SK-N-MC (cell line): ENCODE measurements at places on chromosomes 7 and 10.

DNA sequence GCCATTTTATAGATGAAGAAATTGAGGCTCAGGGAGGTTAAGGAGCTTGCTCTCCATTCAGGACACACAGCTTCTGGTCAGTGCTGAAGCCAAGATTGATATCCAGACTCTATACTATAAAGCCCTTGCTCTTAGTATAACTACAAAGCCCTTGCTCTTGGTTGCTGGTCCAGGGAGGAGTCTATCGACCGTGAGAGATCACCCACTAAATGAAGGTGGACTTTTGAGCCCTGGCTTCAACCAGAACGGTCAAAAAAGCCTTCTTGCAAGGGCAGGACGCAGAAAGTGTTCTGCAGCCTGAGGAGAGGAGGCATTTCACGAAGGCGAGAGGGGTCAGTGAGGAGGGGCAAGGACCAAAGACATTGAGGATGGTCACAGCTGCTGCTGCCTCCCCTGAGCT is 176.3 kb downstream of the CYP26A1 start:
- no peak for DNase-seq

DNA sequence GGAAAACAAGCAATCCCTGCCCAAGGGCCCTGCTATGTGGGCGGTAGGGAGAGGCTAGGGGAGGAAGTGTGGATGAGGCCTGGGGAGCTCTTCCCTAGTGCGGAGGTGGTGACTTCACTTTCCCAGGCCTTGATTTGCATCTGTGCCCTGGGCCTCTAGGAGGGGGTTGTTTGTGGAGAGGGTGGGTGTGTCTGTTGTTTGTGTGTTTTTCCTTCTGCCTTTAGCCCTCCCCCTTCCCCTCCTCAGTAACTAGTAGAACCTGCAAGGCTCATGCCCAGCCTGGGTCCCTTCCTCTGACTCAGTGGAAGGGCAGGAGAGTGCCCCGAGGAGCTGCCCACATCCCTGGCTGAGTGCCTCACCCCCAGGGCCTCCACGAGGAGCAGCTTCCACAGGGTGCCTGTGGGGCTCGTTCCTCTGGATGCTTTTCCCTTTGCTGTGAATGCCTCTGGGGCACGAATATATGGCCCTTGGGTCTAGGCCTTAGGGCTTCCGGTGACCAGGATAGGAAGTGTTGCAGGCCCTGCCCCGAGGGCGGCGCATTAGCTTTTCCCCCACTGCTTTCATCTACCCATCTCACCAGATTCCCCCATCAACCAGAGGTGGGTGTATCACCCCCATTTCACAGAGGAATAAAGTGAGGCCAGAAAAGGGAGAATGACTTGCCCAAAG is 89.4 kb upstream of the DUSP5 start:
- no peak for DNase-seq

DNA sequence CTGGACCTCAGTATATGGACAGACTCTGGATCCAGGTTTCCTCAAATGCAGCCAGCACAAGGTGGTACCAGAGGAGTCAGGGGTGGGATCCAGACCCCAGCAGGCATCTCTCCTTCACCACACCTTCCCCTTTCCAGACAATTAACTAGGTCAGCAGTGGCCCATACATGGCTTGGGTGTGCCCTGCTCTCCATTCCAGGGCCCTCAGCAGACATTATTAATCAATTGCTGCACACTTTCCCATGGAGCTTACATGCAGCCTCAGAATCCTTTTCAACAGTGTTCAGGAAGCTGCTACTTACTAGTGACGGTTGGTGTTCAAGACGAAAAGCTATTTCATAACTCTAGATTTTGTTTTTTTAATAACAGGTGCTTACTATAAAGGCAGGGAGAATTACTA is 6.0 kb downstream of the COL13A1 start:
- DNase-seq, result no peak

GRCh38 chr7:159172400-159172799 is 27.7 kb upstream of the VIPR2 start:
- DNase-seq, result no peak

- DNase-seq, result no peak
Measured at GRCh38 chr7:104934665-104935064, 79.3 kb upstream of the KMT2E start.

GRCh38 chr10:103792547-103792946 is 62.8 kb downstream of the SH3PXD2A start:
- no peak for DNase-seq

DNA sequence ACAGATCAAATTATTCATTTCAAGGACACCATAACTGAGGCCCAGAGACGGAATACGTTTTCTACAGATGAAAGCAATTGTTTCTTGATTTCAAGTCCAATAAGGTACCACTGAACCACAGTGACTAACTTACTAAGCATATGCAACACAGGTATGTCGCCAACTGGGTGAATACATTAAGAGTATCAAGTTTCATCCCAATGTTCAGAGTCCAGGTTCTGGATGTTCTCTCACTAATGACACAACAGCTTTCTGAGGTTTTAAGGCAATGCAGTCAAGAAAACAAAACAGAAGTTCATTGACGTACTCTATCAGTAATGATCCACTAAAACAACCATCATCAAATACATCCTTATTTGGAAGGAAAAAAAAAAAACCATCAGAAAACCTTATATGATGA is 35.8 kb downstream of the NSUN6 start:
- DNase-seq, result no peak

DNA sequence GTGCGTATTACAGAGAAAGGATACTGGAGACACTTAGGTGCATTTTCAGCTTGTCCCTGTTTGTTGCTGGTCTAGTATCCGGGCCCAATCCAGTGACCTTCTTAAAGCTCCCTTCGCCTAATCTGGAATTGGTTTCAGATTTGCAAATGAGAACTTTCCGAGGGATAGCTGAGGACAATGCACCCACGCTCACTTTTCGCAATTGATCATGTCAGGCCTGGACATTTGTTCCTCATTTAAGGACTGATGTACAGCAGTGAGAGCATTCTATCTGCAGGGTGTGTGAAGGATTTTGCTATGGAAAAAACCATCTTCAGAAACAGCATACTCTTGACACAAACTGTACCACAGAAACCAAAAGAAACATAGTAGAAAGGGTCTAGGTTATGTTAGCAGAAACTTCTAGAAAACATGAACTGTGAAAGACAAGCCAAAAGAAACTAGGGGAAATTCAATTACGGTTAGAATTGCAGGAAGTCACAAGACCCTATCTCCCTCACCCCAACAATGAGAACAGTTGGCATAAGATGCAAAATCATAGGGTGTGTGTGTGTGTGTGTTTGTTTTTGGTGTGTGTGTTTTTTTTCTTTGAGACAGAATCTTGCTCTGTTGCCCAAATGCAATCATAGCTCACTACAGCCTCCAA is 331.1 kb downstream of the CALN1 start:
- no peak for DNase-seq

DNA sequence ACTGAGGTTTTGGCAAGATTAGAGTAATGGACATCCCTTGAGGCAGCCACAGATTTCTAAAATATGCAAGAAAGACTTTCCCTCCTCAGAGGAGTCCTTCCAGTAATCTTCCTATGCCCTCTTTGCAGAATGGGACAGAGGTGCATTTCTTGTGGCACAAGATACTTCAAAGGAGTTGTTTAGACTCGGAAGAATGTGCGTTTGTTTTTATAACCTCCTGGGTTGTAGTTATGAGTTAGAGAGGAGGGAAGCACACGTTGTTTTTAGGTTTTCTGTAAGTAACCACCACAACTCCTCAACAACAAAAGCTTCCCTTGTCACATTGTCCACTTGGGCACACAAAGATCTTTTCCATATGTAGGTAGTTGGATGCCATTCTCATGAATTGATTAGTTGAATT is 78.1 kb upstream of the GLI3 start:
- no peak for DNase-seq

DNA sequence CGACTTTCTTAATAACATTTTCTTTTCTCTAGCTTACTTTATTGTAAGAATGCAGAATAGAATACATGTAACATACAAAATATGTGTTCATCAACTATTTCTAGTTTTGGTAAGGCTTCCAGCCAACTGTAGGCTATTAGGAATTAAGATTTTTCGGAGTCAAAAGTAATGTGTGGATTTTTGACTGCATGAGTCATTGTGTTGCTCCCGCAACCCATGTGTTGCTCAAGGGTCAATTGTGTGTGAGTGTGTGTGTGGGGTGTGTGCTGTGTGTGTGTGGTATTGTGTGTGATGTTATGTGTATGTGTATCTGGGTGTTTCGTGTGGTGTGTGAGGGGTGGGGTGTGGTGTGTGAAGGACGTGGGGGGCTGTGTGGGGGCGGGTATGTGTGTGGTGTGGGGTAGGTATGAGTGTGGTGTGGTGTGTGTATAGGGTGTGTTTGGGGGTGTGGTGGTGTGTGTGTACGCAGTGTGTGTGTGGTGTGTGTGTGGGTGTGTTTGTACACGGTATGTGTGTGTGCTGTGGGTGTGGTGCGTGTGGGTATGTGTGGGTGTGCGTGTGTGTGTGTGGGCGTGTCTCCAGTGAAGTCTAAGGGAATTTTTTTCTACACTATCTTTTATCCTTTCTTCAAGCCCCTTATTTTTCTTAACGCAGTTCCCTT is 60.5 kb downstream of the RSU1 start:
- no peak for DNase-seq

GRCh38 chr10:77669892-77670291 is 32.3 kb upstream of the KCNMA1 start:
- no peak for DNase-seq

DNA sequence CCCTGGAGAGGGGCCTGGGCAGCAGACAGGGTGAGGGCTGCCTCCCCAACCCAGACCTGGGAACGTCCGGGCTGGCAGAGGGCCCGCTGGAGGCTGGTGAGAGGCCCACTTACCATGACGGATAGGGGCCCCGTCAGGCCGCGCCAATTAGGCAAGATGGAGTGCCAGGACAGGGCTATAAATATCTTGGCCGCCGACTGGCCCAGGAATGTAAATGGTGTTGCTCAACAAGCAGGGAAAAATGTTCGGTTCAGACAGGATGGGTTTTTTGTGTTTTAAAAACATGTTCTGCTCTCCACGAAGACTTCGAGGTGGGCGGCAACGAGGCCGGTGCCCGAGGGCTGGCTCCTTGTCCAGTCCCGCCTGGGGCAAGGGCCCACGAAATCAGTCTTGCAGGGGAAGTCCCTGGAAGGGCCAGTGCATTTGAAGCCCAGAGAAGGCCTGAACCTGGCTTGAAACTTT is 35.8 kb upstream of the ELN start:
- DNase-seq, result no peak

GRCh38 chr10:30639946-30640786 is 10.6 kb upstream of the LYZL2 start:
- no peak for DNase-seq

DNA sequence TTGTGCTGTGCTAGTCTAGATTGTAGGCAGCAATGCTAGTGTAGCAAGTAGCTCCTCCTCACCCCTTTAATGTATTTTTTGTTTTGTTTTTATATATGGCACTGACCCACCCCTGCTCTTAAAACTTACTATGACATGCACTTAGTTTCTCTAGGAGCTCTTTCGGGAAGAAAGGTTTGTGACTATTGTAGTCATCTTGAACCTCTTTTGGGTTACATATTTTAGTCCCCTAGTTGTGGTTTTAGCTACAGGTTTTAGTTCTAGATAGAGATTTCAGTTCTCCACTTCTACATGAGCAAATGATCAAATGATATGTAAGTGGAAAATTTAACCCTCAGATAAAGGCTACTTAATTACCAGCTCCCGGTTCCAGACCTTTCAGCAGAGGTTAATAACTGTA is 14.9 kb downstream of the MINPP1 start:
- no peak for DNase-seq

DNA sequence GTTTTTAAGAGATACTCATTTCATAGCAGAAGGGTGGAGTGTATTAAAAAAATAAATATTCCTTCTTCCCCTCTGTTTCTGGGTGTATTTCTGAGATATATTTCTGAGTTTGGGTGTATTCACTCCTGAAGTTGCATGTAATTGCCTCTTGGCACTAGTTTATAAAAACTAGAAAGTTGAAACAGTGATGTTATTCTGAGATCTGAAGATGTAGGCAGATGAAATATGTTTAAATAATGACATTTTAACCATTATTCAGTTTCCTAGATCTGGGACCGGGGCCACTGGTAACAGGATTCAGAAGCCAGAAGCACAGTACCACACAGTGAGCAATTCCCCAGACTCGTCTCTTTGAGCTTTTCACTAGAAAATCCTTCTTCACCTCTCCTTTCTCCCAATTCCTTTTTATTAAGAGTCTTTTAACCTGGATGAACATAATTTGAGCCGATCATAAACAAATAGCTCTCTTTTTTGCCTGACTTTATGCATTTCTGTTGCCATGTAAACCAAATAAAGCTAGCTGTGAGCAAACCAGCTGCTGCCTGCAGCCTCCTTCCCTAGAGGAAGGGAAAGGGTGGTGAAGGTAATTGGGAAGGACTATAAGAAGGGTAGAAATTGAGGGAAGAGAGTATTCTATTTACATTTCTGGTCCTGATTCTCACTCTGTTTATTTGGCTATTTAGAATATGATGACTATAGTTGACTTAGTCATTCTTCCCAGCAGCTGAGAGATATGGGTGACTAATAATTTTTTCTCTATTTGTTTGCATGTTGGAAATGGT is 101.8 kb upstream of the STRIP2 start:
- DNase-seq, result no peak

GRCh38 chr7:157545681-157546060 is 208.9 kb downstream of the DNAJB6 start:
- no peak for DNase-seq

DNA sequence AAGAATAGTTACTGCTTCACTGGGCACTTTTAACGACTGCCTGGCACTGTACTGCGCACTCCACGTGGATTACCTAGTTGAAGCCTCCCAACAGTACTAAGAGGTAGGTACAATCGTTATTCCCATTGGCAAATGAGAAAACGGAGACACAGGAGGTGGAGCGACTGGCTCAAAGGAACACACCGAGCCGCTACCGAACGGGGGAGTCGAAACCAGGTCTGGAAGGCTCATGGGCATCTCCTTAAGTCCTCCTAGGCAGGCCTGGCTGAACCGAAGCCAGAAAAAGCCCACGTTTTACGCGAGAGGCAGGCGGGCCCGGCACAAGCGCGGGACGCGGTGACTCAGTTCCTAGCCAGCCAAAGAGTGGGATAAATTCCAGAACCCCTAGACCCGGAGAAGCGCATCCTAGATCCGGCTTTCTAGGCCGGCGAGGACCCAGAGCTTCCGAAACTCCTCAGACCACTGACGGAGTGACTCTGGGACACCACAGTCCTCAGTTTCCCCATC is 472 bp downstream of the PDAP1 start:
- DNase-seq, result no peak

DNA sequence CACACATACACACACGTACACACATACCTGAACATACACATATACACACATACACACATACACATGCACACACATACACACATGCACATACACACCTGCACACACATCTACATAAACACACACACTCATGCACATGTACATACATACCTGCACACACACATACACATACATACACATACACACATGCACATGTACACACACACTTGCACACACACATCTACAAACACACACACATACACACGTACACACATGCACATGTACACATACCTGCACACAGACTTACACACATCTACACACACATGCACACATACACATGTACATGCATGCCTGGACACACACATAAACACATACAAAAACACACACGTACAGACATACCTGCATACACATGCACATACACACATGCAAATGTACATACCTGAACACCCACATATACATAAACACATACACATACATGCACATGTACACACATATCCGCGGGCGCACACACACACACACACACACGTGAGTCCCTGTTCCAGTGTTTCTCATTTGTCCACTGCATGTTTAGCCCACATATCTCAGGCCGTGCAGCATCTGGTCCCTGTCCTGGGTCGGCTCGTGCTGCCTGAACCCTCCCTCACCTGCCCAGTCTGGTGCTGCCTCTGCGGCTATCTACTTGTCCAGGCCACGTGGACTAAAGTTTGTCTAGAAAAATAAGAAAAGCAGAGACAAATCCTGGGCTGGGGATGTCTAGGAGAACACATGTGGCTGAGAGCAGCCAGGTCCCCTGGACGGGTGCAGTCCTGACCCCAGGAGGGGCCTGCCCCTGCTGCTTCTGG is 238.7 kb downstream of the TCERG1L start:
- DNase-seq, result no peak
